ENCODE measurements at places on chromosomes 16 and 17. TPM values are rescaled to one million over a fixed set of nuclear protein-coding genes. Genes with fewer than 3 reads are reported as not detected.

DNA sequence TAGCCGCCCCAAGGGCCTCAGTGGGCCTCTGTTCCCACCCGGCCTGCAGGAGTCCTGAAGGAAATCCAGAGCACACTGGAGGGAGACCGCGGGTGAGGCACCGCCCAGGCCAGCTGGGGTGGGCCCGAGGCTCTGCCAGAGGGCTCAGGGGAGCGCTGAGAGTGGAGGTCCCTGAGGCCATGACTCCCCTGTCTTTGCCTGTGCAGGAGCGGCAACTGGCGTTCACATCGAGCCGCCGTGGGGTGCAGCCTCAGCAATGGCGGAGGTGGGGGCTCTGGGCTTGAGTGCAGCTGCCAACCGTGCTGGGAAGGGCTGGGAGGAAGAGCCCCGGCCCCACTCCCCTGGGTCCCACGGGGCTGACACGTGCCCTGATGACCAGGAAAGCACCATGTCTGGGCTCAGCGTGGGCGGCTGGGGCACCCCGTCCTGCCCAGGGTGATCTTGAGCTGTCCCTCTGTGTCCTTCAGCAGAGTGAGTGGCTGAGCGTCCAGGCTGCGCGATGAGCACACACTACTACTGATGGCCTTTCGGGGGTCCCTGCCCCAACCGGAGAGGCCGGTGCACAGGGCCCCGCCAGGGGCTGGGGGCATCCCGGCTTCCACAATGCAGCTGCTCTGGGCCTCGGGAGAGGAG is 13.1 kb upstream of the MYO15B start:
- no peak for DNase-seq

DNA sequence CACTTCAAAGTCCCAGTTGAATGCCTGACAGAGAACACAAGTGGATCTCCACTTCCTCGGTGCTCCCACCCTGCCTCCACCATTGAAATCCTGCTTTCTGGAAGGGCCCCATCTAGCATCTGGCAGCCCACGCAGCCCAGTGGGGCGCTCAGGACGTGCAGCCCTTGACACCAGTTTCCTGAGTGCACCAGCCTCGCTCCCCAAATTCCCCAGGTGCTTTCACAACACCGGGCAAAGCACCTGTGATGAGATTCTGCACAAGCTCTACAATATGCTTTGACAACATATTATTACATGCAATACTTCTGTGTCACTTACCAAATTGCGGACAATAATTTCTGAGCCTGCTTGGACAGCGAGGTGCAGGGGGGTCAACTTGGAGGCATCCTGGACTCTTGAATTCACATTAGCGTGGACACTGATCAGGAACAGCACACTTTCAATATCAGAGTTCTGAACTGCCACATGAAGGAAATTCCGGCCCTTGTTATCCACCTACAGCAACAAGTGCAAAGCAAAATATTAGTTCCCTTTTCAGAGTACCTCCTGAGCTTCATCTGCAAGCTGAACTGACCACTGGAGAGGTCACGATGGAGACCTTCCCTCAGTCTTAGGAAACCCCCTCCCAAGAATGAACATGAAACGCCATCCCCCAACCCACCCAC is 33.9 kb downstream of the CYB5D2 start:
- DNase-seq: no peak

GRCh38 chr17:1067282-1067956 is 70.5 kb downstream of the TIMM22 start:
- DNase-seq: no peak

GRCh38 chr17:35142467-35142796 is 329 bp upstream of the NLE1 start:
- DNase-seq: no peak

- peak; percentile 55 for DNase-seq
These were observed 128.4 kb downstream of the ANKRD11 start for GRCh38 chr16:89361751-89362539.

GRCh38 chr17:73767696-73768095 is 123.5 kb upstream of the SDK2 start:
- DNase-seq: no peak

DNA sequence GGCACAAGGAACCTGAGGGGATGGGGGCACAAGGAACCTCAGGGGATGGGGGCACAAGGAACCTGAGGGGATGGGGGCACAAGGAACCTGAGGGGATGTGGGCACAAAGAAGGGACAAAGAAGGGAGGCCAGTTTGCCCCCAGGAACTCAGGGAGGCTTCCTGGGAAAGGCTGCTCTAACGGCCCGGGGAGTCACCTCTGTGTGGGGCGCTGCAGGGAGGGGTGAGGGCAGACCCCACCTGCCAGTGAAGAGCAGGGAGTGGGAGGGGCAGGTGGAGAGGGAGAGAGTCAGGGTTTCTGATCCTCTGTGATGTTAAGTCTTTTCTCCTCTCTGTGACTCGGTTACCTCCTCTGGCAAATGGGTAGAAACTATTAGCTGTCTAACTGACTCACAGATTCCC is 57.7 kb downstream of the TIMM22 start:
- no peak for DNase-seq

DNA sequence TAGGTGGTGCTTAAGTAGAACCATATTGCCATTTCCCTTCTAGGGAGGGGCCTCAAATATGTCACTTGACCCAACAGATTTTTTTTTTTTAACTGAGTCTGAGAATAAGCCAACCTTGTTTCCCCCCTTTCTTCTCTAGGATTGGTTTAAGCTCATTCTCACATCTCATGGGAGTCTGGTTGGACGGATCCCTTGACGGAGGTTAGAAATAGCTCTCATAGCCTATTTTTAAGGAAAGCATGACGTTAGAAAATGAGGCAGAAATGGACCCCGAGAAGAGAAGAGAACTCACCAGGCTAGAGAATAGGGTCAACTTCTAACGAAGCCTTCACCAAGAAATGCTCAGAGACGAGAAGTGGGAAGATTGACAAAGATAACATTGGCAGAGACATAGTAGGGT is 95.1 kb upstream of the ZFHX3 start:
- no peak for DNase-seq

DNA sequence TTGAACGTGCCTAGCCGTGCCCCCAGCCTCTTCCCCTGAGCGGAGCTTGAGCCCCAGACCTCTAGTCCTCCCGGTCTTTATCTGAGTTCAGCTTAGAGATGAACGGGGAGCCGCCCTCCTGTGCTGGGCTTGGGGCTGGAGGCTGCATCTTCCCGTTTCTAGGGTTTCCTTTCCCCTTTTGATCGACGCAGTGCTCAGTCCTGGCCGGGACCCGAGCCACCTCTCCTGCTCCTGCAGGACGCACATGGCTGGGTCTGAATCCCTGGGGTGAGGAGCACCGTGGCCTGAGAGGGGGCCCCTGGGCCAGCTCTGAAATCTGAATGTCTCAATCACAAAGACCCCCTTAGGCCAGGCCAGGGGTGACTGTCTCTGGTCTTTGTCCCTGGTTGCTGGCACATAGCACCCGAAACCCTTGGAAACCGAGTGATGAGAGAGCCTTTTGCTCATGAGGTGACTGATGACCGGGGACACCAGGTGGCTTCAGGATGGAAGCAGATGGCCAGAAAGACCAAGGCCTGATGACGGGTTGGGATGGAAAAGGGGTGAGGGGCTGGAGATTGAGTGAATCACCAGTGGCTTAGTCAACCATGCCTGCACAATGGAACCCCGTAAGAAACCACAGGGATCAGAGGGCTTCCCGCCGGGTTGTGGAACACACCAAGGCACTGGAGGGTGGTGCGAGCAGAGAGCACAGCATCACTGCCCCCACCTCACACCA is 724 bp downstream of the GAA start:
- peak; percentile 50 for DNase-seq

- peak; percentile 17 for DNase-seq
These were observed 27.2 kb upstream of the SHISA9 start for GRCh38 chr16:12874186-12874585.

GRCh38 chr17:72102366-72102765 is 18.5 kb upstream of the SOX9 start:
- no peak for DNase-seq

- no peak for DNase-seq
These were observed 90.5 kb upstream of the HSBP1 start for GRCh38 chr16:83717308-83717707.

- no peak for DNase-seq
These were observed 2.0 kb upstream of the NDRG4 start for GRCh38 chr16:58497935-58498334.

- peak; percentile 70 for DNase-seq
These were observed 2.7 kb upstream of the HSD11B2 start for GRCh38 chr16:67428146-67428731.

CCL8 gene
- 2.9 TPM for total RNA-seq

CMTM2 gene
- total RNA-seq: not detected

ELMO3 gene
- total RNA-seq: not detected

CDRT15 gene
- total RNA-seq: not detected

CD300LB gene
- 0.24 TPM for total RNA-seq

ZNRF1 gene
- 9.9 TPM for total RNA-seq

NPIPB13 gene
- 0.24 TPM for total RNA-seq

Measured in umbilical cord (tissue), 2 donors.